Activated CD8-positive, alpha-beta T cell treated with anti-CD3 and anti-CD28 coated beads, Interleukin-2, amount 10 ng/mL, durations not matched to agents 7 days and 5 days (primary cell): ENCODE measurements at places on chromosomes 2 and 18.
A peak's percentile ranks its signal among the peaks of the same experiment; 100 is the strongest.

GRCh38 chr18:33828949-33829348 is 250.9 kb downstream of the ASXL3 start:
- no peaks in the 10 kb centered on the region for H3K4me1 ChIP-seq
- no peak overlapping the region for H3K27ac ChIP-seq
- no peak overlapping the region for H3K4me3 ChIP-seq
- no peak for DNase-seq
- H3K27me3 ChIP-seq, result no peaks in the 10 kb centered on the region

DNA sequence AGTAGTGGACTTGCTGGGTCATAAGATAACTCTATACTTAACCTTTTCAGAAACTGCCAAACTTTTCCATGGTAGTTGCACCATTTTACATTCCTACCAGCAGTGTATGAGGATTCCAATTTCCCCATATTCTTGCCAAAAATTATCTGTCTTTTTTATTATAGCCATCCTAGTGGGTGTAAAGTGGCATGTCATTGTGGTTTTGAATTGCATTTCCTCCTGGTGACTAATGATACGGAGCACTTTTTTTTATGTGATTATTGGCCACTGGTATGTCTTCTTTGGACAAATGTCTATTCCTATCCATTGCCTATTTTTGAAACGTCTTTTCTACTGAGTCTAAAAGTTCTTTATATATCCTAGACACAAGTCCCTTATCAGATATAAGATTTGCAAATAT is 44.3 kb downstream of the CACNB4 start:
- H3K4me3 ChIP-seq, result no peak overlapping the region
- peaks cover 6% of the 10 kb centered on the region for H3K27me3 ChIP-seq
- no peaks in the 10 kb centered on the region for H3K4me1 ChIP-seq

GRCh38 chr2:18626958-18627650 is 37.7 kb upstream of the NT5C1B start:
- no peak overlapping the region for H3K4me3 ChIP-seq
- no peak for DNase-seq
- H3K27ac ChIP-seq, result no peak overlapping the region
- H3K4me1 ChIP-seq, result no peaks in the 10 kb centered on the region
- no peaks in the 10 kb centered on the region for H3K27me3 ChIP-seq
- no peaks in the 10 kb centered on the region for H3K36me3 ChIP-seq

GRCh38 chr2:127542231-127542630 is 6.7 kb downstream of the MYO7B start:
- H3K27ac ChIP-seq, result no peak overlapping the region
- no peaks in the 10 kb centered on the region for H3K4me1 ChIP-seq
- no peaks in the 10 kb centered on the region for H3K36me3 ChIP-seq

GRCh38 chr18:79935098-79935480 is 16.4 kb downstream of the SLC66A2 start:
- H3K4me3 ChIP-seq, result no peak overlapping the region
- DNase-seq, result no peak
- no peaks in the 10 kb centered on the region for H3K4me1 ChIP-seq
- no peaks in the 10 kb centered on the region for H3K27me3 ChIP-seq
- H3K27ac ChIP-seq, result no peak overlapping the region

DNA sequence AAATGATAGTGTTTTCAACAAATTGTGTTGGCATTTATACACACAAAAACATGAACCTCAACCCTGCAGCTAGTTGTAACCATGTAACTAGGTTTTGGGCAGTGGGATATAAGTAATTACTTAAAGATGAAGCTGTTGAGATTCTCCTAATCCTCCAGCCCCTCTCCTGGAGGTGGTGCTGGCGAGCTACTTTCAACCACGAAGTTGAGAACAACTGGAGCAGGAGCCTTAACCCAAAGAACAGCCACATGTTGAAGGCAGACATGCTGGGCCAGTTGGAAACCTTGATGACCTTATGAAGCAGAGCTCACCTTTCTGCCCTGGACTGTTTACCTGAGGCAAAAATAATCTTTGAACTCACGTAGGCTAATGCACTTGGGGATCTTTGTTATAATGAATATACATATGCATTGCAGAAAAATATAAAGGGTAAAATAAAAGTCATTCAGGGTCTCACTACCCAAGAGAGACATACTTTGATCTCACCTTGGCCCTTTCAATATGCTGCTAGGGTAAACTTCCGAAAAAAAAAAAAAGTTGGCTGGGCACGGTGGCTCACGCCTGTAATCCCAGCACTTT is 89.6 kb upstream of the NPAS2 start:
- H3K36me3 ChIP-seq, result no peaks in the 10 kb centered on the region
- no peak overlapping the region for H3K4me3 ChIP-seq
- H3K27me3 ChIP-seq, result peaks cover 7% of the 10 kb centered on the region
- no peak overlapping the region for H3K27ac ChIP-seq

GRCh38 chr2:108923736-108924579 is 65.1 kb downstream of the EDAR start:
- no peak overlapping the region for H3K4me3 ChIP-seq
- no peaks in the 10 kb centered on the region for H3K36me3 ChIP-seq
- DNase-seq, result no peak
- no peaks in the 10 kb centered on the region for H3K4me1 ChIP-seq

- no peaks in the 10 kb centered on the region for H3K27me3 ChIP-seq
- H3K27ac ChIP-seq, result no peak overlapping the region
- H3K4me1 ChIP-seq, result peaks cover 26% of the 10 kb centered on the region
Observed at GRCh38 chr2:134365356-134365755, 111.5 kb downstream of the MGAT5 start.

GRCh38 chr2:38733300-38733971 is 17.7 kb downstream of the SRSF7 start:
- DNase-seq, result no peak
- H3K27me3 ChIP-seq, result no peaks in the 10 kb centered on the region
- no peak overlapping the region for H3K4me3 ChIP-seq
- H3K4me1 ChIP-seq, result peaks cover 1% of the 10 kb centered on the region
- H3K36me3 ChIP-seq, result peaks cover 52% of the 10 kb centered on the region
- H3K27ac ChIP-seq, result peak overlapping the region; percentile 53

- no peak overlapping the region for H3K4me3 ChIP-seq
- no peak for DNase-seq
- no peaks in the 10 kb centered on the region for H3K27me3 ChIP-seq
- no peaks in the 10 kb centered on the region for H3K4me1 ChIP-seq
Observed at GRCh38 chr2:132627536-132627935, 42.5 kb downstream of the LYPD1 start.

DNA sequence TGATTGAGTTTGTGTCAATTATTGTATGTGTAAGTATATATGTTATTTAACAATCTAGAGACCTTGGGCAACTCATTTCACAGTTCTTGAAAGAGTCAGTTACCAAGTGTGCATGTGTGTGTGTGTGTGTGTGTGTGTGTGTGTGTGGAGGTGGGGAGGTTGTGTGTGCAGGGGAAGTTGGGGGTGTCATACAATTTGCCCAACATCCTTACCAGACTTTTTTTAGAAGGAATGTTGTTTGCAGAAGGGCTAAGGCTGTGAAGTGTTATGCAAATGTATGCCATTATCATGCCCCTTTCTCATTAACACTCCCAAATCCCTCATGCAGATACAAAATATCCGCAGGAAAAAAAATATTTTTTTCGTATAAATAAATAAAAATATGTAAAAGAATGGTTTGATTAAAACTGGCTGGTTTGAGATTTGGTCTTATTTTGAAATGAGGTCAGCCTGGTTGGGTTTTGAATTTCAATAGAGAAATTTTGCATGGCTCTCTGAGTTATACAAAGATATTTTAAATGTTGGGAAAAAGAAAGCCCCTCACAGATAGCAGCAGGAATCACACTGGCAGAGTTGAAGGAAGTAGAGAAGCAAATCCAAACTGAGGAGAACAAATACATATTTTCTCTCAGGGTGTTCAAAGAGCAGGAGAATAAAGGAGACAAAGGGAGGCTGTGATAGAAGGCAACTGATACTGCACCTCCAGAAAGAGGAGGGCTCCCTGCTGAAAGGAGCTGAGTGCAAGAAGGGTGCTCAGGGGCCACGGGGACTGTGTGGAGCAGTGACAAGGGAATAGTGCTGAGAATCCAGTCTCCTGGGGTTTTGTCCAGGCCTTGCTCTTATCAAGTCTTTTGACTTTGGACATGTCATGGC is 1365.5 kb upstream of the CELF4 start:
- DNase-seq, result no peak
- H3K36me3 ChIP-seq, result no peaks in the 10 kb centered on the region
- no peaks in the 10 kb centered on the region for H3K27me3 ChIP-seq
- no peak overlapping the region for H3K27ac ChIP-seq
- H3K4me3 ChIP-seq, result no peak overlapping the region

DNA sequence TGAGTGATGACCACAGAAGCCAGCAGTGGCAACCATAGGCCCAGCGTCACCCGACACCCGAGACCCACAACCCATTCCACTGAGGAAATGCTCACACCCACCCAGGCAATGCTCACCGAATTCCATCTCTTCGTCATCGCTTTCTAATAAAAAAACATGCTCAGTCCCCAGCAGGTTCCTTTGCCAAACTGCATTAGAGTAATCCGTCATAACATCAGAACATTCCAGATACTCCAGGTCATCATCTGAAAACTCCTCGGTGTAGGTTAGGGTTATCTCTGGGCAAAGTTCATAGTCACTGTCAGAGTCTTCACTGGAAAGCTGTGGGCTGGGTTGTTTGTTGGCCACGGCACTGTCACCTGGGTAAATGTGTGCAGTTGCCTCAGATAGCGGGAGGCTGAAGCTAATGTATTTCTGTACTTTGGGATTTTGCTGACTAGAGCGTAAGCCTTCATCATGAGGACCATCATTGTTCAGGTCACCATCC is 49.3 kb downstream of the ALPK2 start:
- no peaks in the 10 kb centered on the region for H3K36me3 ChIP-seq
- DNase-seq, result no peak
- no peak overlapping the region for H3K27ac ChIP-seq

DNA sequence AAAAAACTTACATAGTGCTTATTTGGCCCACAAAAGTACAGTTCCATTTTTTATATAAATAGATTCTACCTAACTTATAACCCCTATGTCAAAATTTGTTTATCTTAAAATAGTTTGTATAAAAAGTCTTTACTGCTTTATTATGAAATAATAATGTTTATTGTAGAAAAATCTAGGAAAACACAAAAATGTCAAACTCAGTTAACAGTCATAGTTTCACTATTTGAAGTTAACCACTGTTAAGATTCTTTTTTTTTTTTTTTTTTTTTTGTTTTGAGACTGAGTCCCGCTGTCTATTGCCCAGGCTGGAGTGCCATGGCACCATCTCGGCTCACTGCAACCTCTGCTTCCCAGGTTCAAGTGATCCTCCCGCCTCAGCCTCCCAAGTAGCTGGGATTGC is 26.5 kb upstream of the ABI2 start:
- no peak overlapping the region for H3K4me3 ChIP-seq
- DNase-seq, result no peak
- H3K27me3 ChIP-seq, result no peaks in the 10 kb centered on the region
- H3K27ac ChIP-seq, result no peak overlapping the region
- peaks cover 6% of the 10 kb centered on the region for H3K36me3 ChIP-seq
- H3K4me1 ChIP-seq, result no peaks in the 10 kb centered on the region

DNA sequence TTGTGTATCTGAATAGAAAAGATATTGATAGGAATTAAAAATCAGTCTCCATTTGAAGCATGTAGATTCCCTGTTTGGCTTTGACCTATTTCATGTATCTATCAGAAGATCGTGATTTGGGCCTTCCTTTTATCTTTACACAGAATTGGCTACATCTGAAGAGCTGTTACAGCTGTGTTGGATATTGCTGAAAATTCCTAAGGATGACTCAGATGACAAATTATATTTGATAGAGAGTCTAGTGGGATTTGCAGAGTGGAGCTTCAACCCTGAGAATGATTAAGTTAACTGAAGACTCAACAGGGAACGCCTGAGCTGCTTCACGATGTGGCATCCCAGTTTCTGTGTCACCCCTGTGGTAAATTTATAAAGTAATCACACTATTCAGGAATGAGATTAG is 4.9 kb upstream of the COL3A1 start:
- DNase-seq, result no peak
- H3K4me3 ChIP-seq, result no peak overlapping the region
- H3K36me3 ChIP-seq, result no peaks in the 10 kb centered on the region
- no peaks in the 10 kb centered on the region for H3K4me1 ChIP-seq
- H3K27ac ChIP-seq, result no peak overlapping the region

DNA sequence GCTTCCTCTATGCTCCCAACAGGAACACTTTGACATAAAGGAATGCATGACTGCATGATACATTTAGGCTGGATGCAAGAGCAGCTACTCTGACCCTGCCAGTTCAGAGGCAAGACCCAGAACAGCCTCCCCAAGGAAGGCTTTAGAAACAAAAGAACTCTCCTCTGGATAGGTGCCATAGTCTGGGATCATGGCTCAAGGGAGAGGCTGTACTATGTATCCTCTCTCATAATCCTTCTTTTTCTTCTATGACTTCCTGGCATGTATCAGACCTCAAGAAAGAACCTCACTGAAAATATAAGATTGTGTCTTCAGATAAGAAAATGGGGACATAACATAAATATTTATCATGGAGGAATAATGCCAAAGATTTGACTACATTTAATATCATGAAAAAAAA is 194.0 kb upstream of the LYPD1 start:
- H3K4me1 ChIP-seq, result no peaks in the 10 kb centered on the region
- DNase-seq, result no peak
- no peak overlapping the region for H3K27ac ChIP-seq
- no peak overlapping the region for H3K4me3 ChIP-seq
- no peaks in the 10 kb centered on the region for H3K27me3 ChIP-seq

- peaks cover 12% of the 10 kb centered on the region for H3K4me1 ChIP-seq
- H3K36me3 ChIP-seq, result no peaks in the 10 kb centered on the region
- H3K27me3 ChIP-seq, result peaks cover 52% of the 10 kb centered on the region
Observed at GRCh38 chr2:120442923-120443571, 97.1 kb downstream of the INHBB start.

DNA sequence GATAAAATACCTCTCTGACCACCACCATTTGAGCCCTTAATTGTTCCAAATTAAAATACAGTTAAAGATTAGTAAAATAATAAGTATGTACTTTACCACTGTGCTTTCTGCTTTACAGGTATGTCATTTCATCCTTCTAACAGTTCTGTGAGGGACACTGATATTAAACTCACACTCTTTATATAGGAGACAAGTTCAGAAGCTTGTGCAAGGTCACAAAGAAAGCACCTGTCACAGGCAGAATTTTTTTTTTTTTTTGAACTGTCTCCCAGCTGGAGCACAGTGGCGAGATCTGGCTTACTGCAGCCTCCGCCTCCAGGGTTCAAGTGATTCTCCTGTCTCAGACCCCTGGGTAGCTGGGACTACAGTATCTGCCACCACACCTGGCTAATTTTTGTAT is 21.6 kb upstream of the GPR75 start:
- no peak for DNase-seq
- peaks cover 61% of the 10 kb centered on the region for H3K36me3 ChIP-seq
- H3K4me1 ChIP-seq, result no peaks in the 10 kb centered on the region
- H3K4me3 ChIP-seq, result no peak overlapping the region
- no peaks in the 10 kb centered on the region for H3K27me3 ChIP-seq

GRCh38 chr18:58668211-58668610 is 3.1 kb upstream of the MALT1 start:
- peaks cover 28% of the 10 kb centered on the region for H3K4me1 ChIP-seq
- H3K36me3 ChIP-seq, result peaks cover 6% of the 10 kb centered on the region
- no peak overlapping the region for H3K4me3 ChIP-seq
- no peak overlapping the region for H3K27ac ChIP-seq
- no peak for DNase-seq
- no peaks in the 10 kb centered on the region for H3K27me3 ChIP-seq

GRCh38 chr18:28003451-28003850 is 173.5 kb downstream of the CDH2 start:
- H3K36me3 ChIP-seq, result no peaks in the 10 kb centered on the region
- no peaks in the 10 kb centered on the region for H3K27me3 ChIP-seq

- DNase-seq, result no peak
- peaks cover 5% of the 10 kb centered on the region for H3K27me3 ChIP-seq
- H3K36me3 ChIP-seq, result no peaks in the 10 kb centered on the region
- H3K27ac ChIP-seq, result no peak overlapping the region
- H3K4me3 ChIP-seq, result no peak overlapping the region
Observed at GRCh38 chr18:54020966-54021365, 203.5 kb downstream of the MBD2 start.
